Activated T-helper 1 cell treated with Interleukin-2 at 50 U/mL for 16 hours (primary cell): ENCODE measurements at places on chromosomes 16 and 17.

DNA sequence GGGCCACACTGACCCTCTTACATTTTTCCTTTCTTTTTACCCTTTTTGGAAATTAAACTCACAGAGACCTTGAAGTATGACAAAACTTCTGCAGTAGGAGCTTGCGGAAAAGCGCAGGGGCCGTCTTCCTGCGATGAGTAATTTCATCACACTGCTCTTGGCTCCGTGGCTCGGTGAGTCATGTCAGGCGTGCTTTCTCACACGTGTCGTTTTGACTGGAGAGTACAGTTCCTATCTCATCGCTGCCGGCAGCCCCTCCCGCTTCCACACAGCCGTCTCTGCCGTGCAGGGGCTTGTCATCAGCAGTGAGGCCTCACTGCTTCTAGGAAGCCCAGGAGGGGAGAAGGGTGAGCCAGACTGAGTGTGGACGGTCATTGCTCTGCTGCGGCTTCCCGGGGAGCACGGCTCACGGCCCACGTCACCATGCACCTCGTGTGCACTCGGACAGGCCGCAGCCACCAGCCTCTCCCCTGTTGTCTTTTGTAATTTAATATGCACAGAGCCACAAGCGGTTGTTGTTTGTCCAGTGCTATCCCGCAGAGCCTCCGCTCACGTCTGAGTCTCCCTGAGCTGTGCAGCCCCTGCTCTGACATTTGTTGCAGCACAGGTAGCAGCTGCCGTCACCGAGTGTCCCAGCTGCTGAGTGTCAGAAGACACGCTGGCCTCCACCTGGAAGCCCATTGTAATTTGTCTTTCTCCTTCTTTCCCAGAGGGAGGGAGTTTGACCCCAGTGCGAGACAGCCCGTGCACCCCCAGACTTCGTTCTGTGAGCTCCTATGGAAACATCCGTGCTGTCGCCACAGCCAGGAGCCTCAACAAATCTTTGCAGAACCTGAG lies 99.4 kb upstream of the CHMP6 start:
- peak; percentile 76 for DNase-seq

GRCh38 chr17:51372345-51373004 lies 112.1 kb downstream of the UTP18 start:
- DNase-seq: no peak

DNA sequence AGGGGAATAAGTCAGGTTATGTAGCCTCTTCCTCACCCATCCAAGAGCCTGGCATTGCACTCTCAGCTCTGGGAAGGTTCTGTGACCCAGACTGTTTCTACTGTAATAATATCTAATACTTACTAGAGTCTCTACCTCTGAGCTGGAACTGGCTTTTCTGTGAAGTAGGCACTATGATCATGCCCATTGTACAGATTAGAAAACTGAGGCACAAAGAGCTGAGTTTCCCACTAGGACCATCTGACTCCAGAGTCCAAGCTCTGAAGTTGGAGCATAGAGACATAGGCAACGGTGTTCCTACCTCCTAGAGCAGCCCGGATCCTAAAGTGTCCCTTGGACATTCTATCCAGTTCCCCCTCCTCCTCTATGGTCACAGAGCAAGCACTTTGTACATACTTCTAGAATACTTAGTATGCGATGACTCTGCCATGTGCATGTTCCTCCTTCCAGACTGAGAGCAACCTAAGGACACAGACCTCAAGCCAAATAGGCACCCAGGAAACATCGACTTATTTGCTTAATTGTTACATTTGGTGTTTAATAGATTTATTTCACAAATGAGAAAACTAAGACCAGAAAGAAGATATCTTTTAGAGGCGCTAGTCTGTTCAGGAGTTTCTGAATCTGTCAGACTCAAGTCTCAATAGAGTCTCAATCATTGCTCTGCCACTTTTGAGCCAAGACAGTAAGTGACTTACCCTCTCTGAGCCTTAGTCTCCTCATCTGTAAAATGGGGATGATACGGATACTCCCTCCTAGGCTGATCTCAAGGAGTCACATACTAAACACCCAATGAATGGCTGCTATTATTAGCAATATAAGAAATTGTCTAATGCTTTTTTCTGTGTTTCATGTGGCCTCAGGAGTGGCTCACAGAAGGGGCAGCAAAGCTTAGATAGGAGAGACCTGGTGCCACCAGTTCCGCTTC lies 3.6 kb downstream of the CLEC19A start:
- no peak for DNase-seq

GRCh38 chr16:77306075-77306474 lies 106.9 kb downstream of the SYCE1L start:
- DNase-seq: no peak

DNA sequence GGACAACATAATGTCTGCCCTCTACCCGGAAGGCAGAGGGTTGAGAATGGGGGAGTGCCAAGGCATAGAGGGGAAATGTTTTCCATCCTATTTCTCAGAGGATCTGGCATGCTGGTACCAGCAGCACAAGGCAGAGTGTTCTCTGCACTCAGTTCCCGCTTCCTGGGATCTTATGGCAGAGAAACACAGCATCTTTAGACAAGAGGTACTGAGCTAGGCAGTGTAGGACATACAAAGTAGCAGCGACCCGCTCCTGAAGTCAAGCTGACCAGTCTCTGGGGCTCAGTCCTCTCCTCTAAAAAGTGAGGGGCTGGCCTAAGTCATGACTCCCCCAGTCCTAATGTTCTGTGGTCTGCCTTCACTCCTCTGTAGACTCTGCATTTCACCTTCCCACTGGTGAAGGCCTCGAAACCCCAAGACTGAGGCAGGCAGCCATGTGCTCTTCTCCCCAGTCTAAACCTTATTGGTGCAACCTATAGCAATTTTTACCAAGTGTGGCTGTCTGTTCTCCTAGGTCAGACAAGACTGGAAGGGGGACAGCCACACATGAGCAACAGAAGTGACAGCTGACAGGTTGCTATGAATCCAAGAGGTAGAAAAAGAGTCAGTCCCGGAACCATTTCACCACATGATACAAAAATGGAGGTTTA lies 11.3 kb upstream of the TSPOAP1 start:
- DNase-seq: no peak

DNA sequence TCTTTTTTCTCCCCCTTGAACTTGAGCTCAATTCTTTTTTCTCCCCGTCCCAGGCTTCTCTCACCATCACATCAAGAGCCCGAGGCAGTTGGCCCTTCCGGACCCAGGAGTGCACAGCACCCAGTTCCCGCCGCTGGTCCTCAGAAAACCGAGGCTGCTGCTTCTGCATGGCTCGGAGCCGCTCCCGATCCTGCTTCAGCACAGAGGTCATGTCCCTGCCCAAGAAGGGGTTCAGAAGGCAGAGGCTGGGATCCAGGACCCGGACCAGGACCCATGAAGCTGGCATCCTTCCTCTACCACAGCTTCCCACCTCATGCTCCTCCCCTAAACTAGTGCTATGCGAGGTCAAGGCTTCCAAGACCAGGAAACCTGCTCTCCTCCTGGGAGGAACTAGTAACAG lies 10.5 kb downstream of the PER1 start:
- DNase-seq: no peak

DNA sequence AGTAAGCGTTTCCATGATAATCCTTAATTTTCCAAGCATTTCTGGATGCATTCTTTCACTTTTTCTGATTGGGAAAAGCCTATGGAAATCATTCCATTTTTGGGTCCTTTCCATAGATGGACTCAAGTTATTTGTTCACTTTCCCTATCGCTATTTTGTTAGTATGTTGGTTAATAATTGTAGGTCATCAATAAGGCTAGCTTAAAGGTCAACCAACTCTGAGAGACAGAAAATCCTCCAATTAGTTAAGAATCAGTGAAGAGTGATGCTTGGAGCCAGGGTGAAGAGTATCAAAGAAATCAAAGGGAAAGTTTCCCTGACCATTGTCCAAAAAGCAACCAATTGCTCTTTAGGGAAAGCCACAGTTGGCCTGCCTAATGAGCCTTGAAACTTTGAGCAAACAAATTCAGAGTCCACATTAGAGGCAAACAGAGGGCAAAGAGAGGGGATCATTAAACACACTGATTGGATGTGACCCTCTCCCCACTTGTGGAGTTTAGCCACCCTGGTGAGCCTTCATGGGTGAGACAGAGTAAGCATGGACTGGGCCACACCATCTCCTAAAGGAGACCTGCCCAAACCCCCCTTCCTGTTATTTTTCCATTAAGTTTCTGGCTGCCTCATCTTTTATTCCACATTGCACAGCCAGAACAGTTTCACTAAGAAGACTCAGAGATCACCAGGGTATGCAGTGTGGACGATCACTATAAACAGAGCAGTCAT lies 133.4 kb upstream of the DYNLRB2 start:
- no peak for DNase-seq

GRCh38 chr17:42429726-42430447 lies 6.8 kb upstream of the CAVIN1 start:
- DNase-seq: no peak

GRCh38 chr17:50842506-50843149 lies 7.2 kb downstream of the WFIKKN2 start:
- DNase-seq: no peak

DNA sequence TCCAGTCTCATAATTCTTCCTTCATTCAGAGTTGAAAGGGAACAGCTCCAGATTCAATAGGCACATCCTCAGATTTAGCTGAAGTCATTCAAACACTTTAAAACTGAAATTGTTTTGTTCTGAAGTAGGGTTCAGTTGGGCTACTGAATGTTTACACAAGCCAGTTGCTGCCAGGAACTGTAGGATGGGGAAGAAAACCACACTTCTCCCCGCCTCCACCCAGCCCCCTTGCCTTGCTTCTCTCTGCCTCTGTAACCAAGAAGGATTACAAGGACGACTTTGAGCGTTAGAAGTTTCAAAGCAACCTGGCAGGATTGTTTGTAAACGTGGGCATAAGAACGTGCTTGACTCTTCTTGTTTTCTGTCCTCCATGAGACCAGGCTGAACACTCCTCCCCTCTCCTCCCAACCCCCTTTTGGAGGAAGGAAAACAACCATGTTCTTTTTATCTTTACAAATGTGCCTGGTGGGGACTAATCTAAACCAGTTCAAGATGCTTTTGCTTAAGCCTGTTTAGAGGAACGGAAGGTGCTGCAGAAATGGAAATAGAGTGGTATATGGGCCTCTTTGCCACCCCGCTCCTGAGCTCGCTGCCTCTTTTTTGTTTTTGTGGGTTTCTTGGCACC lies 287.9 kb downstream of the FTO start:
- DNase-seq: no peak

- no peak for DNase-seq
These were observed 103.5 kb upstream of the ZNF750 start for GRCh38 chr17:82943339-82943738.

- no peak for DNase-seq
These were observed 45.9 kb upstream of the CHMP6 start for GRCh38 chr17:80945736-80946135.

- DNase-seq: no peak
These were observed 3.3 kb upstream of the USP31 start for GRCh38 chr16:23152386-23153178.

DNA sequence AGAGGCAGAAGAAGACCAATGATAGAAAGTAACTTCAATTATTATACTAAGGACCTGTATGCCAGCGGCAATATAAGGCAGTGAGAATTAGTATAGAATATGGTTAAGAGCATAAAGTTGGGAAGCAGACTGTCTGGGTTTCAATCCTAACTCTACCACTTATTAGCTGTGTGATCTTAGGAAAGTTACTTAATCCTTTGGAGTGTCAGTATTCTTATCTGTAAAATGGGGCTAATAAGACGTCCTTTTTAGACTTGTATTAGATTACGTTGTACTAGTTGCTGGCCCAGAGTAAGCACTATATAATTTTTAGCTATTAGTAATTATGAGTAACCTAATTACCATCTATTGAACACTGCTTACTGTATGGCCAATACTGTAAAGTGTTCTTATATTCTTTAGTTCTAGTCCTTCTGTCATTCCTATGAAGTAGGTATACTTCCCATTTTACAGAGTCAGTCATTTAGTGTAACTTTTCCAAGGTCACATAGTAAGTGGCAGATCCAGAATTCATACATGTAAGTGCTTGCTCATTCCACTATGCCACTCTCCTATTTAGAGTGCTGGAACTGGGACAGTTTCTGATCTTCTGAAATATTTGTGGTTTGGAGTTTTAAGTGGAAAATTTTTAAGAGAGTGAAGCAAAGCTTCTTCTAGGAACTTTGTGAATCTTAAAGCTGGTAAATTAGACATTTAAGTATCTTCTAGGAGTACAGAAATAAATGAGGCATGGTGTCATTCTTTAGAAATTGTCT lies 22.5 kb downstream of the HEATR9 start:
- no peak for DNase-seq

GRCh38 chr17:66950886-66951604 lies 13.5 kb upstream of the CACNG4 start:
- no peak for DNase-seq

- DNase-seq: no peak
These were observed 61.9 kb upstream of the GSE1 start for GRCh38 chr16:85550953-85551924.

- no peak for DNase-seq
These were observed 362.2 kb downstream of the XYLT1 start for GRCh38 chr16:17108596-17108995.

- DNase-seq: no peak
These were observed 42.8 kb upstream of the RAI1 start for GRCh38 chr17:17638467-17638866.

- no peak for DNase-seq
These were observed 78.1 kb downstream of the SKAP1 start for GRCh38 chr17:48351911-48352332.

- no peak for DNase-seq
These were observed 344.6 kb downstream of the SOX9 start for GRCh38 chr17:72465191-72466024.

DNA sequence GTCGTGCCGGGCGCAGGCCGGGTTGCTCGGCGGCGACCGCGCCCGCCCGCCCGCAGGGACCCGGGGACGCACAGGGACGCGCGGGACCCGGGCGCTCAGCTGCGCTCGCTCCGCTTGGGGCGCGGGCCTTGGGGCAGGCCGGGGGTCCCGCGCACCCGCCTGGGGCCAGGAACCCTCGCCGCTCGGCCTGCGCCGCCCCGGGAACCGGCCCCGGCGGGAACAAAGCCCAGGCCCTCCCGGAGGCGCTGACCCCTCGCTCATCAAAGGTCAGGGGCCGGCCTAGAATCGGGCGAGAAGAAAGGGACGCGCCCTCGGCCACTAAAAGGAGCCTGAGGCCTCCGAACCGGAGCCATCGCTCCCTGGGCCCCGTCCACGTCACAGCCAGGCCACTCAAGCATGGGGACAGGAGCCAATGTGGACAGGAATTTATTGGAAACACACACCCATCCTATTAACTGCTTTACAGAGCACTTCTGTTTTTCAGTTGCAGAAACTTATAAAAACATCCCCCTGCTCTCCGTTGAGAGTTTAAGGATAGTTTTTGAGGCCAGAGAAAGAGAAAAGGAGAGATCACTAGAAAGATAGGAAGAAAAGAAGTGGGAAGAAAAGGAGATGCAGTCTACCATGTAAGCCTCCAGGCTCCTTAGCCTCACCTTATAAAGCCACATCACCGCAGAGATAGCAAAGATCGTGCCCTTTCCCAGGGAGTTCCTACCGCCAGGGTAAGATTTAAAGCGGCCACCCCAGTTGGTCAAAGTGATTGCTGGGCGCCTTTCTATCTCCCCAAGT lies 558 bp upstream of the ZFHX3 start:
- no peak for DNase-seq

GRCh38 chr17:5226940-5227878 lies 7.5 kb downstream of the SCIMP start:
- no peak for DNase-seq
